ENCODE measurements at places on chromosomes 11 and 22. TPM values are rescaled to one million over a fixed set of nuclear protein-coding genes. Genes with fewer than 3 reads are reported as not detected.
A peak's percentile ranks its signal among the peaks of the same experiment; 100 is the strongest.

- peak; percentile 62 for DNase-seq
These were observed 12.2 kb upstream of the IFITM3 start for GRCh38 chr11:332651-333480.

Gene PATE4
- total RNA-seq = not detected

DNA sequence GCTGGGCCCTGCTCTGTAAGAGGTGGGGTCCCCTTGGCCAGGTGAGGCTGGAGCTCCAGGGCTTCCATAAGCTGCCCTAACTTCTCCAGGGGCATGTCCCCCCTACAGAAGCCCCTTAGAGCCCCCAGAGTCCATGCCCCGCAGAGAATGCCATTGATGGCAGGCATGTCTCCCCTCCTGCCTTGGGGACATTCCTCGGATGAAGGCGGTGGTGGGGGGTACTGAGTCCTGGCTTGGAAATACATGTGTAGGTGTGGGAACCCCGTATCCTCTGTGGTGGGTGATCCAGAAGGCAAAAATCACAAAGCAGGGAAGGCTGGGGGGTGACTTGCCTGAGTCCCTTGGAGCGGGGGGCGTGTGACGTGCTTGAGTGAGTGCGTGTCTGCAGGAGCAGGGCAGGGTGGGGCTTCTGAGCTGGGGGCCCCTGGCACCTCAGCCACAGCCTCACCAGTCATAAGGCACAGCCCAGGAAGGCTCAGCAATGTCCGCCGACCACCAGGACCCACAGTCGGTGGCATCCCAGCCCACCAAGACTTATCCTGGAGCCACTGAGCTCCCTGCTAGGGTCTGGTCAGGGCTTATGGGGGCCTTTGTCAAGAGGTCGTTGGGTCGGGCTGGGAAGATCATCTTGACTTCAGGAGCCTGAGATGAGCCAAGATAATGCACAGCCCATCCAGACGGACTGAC, 69.8 kb upstream of the KCNQ1OT1 start:
- DNase-seq = peak; percentile 54

DNA sequence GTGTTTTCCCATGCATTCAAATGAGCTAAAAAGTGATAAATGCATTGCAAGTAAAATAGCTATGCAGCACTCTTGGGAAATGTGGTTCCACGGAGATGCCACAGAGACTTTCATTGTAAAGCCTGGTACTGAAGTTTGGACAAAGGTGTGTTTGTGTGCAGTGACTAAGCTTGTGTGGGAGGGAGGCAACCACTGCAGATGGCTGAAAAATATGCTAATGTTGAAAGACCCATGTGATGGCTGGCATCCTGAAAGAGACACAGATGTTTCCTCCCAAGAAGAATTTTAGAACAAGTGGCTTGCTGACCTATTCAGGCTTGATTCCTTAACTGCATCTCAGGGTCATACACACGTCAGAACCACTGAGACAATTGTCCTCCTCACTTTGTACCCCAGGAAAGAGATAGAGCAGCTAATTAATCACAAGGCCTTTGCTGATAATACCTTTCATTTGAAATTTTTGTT, 73.8 kb downstream of the FAM76B start:
- no peak for DNase-seq

DNA sequence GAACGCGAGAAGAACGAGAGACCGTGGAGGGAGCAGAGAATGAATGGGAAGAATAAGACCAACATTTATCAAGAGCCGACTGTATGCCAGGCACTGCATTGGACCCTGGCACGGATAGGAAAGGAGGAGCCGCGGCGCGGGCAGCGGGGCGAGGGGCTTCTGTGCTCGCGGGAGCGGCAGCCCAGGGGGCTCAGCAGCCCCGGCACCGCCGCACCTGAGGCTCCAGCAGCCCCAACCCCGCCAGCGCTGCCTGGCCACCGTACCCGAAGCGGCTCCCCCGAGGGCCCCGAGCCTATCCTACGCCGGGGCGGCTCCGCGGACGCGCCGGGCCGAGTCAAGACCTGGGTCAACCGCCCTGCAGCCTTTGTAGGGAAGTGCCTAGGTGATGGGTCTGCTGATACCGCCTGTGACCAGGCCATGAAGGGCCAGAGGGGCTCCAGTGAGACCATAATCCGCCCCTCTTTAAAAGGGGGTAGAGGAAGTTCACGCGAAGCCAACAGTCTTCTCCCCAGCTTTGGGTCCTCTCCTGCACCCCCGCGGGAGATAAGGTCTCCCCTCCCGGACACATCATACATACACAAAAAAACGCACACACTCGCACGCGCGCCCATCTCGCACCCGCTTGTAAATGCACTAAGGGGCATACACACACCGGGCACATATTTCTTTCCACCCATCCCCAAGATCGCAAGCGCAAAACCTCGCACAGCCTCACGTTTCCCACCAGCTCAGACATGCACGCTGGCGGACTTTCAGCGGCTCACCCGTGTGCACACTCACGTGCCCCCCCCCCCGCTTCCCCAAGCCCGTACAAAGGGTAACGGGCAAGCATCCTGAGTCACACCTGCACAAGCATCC, 935 bp upstream of the RTN4RL2 start:
- no peak for DNase-seq

DNA sequence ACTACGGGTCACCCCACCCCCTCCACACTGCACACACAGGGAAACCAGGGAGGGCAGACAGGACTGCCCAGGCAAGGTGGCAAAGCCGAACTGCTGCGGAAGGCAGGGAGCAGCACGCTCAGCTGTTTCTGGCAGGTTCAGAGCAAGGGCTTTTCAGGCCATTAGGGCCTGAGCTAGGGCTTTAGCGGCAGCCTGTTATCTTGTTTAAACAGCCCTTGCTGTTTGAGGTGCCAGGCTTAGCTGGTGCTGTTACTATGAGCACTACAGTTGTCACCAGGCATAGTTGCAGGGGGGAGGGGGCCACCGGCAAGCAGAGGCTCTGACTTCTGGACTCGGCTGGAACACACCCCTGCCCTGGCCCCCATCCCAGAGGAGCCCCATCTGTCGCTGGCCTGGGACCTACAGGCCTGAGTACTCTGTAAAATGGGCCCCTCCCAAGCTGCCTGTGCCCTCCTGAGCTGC, 34.9 kb downstream of the RSPH14 start:
- DNase-seq = no peak

GRCh38 chr11:74397501-74398243, 561 bp downstream of the PGM2L1 start:
- no peak for DNase-seq

Gene ARHGAP8
- 0.81 TPM for total RNA-seq

DNA sequence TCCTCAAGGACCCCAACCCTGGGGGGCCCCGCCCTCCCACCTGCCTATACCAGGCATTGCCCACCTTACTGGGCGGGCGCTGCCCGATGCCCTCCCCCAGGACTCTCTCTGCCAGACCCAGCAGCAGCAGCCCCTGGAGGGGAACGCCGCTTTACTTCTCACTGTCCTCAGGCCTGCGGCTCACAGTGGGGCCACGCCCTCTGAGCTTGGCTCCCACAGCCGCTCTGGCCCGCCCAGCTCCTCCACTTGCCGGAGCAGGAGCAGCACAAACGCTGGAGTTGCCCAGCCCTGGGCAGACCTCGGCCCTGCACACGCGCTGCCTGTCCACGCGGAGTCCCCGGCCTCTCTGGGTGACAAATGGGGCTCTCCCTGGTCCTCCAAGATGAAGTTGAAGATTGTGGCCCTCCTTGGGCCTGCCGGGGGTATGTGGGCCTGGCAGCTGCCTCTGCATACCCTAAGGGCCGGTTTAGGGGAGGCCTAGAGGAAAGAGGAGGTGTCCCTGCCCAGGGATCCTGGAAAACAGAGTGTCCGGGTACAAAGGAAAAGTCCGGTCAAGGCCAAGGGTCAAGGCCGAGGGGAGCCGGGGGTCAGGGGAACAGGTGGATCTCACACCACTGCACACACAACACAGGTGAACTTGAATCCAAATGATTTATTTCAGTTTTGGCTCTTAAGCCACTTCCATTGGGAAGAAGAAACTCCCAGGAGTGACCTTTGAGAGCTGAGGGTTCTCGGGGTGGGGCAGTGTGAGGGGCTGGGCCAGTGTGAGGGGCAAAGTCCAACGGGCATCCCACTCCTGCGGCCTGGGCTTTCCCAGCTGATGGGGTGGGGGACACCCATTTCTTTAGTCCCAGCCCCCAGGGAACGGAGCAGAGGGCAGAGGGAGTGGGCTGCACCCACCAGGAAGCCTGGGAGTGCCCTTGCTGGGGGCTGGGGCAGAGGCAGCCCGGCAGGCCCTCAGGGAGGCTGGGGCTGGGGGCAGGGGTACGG, 674 bp upstream of the BAIAP2L2 start:
- no peak for DNase-seq

DNA sequence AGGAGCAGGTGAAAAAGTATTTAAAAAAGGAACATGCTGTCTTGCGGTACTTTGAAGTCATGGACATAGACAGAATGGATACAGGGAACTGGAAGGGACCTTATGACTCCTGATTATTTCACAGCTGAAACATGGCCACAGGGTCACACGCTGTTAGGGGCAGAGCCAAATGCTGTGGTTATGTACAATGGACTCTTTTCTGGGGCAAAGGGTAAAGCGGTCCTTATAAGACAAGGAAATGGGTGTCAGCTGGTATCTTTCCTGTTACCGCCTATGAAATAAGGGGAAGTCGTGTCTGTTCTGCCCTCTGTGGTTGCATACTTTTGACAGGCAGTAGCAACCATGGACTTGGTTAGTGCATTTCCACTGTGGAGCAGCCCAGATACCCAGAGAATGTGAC, 12.8 kb upstream of the ST14 start:
- no peak for DNase-seq

DNA sequence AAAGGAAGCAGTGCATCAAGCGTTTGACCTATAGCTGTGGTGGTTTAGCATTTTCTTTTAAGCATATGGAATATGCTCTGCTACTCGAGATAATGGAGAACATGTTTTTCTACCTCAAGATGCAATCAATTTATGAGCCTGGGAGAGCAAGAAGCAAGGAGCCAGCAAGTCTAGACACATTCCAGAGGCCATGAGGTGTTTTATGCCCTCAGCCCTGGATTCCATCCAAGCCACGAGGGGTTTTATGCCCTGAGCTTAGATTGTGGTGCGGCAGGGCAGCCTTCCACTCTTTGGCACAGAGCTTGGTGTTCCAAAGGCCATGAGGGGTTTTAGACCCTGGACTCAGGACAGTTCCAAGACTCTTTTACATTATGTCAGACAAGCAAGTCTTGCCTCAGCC, 11.7 kb upstream of the DNAJB13 start:
- no peak for DNase-seq

- no peak for DNase-seq
These were observed 18.9 kb downstream of the ADM start for GRCh38 chr11:10323793-10324170.

DNA sequence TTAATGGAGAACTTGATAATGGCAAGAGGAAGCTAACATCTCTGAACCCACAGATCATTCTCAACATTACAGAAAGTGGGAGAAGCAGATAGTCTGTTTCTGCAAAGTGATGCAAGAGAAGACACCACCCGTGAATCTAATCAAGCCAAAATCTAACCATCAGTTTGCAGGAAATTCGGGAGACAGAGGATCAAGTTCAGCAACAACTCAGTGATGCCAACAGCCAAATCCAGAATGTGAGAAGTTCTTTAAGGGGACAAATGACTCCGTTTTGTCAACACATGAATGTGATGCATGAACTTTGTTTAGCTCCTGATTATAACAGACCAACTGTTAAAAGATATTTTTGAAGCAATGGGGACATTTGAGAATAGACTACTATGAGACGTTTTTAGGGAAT, 95.2 kb upstream of the LDLRAD3 start:
- no peak for DNase-seq

GRCh38 chr11:64863391-64864060, 14.9 kb downstream of the EHD1 start:
- DNase-seq = peak; percentile 81

Gene SAA4
- not detected for total RNA-seq

DNA sequence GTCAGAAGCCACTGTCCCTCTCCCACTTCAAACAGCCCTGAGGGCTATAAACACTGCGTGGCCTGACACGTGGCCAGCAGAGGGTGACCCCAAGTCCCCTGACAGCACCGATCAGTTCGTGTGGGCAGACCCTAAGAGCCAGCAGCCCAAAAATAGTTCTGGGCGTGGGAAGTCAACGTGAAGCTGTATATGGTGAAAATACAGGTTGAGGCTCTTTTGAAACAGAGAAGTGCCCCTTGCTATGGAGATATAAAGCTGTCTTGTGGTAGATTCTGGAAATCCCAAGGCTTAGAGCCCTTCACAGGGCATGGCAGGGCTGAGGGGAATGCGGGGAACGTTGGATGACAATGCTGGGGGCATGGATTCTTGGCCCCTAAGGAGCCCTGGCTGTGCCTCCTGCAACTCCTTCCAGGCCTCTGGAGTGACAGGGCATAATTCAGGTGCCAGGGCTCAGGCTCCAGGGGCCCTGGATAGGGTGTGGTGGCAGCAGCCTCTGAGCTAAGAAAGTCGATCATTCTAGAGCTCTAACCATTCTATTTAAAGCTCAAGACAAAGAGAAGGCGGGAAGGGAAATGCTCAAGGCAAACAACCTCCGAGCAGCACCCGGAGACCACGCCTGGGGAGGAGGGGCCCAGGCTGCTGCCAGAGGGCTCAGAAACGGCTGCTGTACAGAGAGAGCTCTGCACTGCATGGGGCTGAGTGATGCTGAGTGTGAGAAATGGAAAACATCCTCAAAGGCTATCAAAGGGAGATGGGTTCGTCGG, 60.4 kb upstream of the CD5 start:
- no peak for DNase-seq

- DNase-seq = no peak
These were observed 4.6 kb downstream of the CARD10 start for GRCh38 chr22:37514526-37515051.

GRCh38 chr11:127023991-127024390, 23.4 kb upstream of the KIRREL3 start:
- no peak for DNase-seq

Gene TSGA10IP
- 0.49 TPM for total RNA-seq

DNA sequence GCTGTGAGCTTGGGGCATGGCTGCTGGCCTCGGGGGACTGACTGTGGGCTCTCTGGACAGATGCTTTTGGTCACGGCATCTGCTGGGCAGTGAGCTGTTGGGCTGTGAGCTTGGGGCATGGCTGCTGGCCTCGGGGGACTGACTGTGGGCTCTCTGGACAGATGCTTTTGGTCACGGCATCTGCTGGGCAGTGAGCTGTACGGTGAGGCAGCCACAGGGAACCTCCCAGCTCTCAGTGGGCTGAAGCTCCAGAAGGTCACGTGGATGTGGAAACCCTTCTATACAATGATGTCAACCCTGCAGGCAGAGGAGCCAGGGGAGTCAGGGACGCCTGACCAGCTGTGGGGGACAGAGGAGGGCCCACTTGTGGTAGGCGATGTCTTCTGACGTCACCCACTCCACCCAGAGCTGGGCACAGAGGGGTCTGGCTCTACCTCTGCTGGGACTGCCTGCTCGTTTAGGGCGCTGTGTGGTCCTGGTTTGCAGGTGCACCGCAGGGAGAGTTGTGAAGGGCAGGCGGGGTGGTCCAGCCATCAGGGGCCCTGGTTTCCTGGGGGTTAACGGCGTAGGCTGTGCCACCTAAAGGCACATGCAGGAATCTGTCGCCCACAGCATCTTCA, 1331.3 kb downstream of the BRD1 start:
- DNase-seq = no peak

GRCh38 chr22:37256075-37256726, 12.1 kb upstream of the RAC2 start:
- no peak for DNase-seq

Gene OR51B2
- not detected for total RNA-seq
